Uterus (tissue), 4 donors: ENCODE measurements at places on chromosomes 3 and 15. TPM values are rescaled to one million over a fixed set of nuclear protein-coding genes. Genes with fewer than 3 reads are reported as not detected.
A peak's percentile ranks its signal among the peaks of the same experiment; 100 is the strongest.

EPHB3 gene
- total RNA-seq, result 70.2 TPM

ADGRG7 gene
- not detected for total RNA-seq

DBR1 gene
- 41.8 TPM for total RNA-seq

GRCh38 chr3:26560081-26560480 lies 62.5 kb upstream of the LRRC3B start:
- no peaks in the 10 kb centered on the region for H3K27me3 ChIP-seq
- DNase-seq, result no peak
- H3K36me3 ChIP-seq, result no peaks in the 10 kb centered on the region
- H3K4me1 ChIP-seq, result no peaks in the 10 kb centered on the region
- no peak overlapping the region for H3K4me3 ChIP-seq

DNA sequence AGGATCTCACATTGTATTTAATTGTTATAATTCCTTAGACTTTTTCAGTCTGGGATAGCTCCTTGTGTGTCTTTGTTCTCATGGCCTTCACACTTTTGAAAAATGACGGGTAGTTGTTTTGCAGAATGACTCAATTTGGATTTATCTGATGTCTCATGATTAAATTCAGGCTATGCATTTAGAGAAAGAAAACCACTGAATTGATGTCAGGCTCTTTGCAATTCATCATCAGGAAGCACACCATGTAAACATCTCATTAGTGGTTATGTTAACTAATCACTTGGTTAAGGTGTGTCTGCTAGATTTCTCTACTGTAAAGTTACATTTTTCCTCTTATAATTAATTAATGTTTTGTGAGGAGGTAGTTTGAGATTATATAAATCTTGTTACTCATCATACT lies 8.0 kb upstream of the SLC22A13 start:
- H3K27ac ChIP-seq, result no peak overlapping the region
- H3K36me3 ChIP-seq, result no peaks in the 10 kb centered on the region
- H3K4me1 ChIP-seq, result no peaks in the 10 kb centered on the region
- no peak overlapping the region for H3K4me3 ChIP-seq

DNA sequence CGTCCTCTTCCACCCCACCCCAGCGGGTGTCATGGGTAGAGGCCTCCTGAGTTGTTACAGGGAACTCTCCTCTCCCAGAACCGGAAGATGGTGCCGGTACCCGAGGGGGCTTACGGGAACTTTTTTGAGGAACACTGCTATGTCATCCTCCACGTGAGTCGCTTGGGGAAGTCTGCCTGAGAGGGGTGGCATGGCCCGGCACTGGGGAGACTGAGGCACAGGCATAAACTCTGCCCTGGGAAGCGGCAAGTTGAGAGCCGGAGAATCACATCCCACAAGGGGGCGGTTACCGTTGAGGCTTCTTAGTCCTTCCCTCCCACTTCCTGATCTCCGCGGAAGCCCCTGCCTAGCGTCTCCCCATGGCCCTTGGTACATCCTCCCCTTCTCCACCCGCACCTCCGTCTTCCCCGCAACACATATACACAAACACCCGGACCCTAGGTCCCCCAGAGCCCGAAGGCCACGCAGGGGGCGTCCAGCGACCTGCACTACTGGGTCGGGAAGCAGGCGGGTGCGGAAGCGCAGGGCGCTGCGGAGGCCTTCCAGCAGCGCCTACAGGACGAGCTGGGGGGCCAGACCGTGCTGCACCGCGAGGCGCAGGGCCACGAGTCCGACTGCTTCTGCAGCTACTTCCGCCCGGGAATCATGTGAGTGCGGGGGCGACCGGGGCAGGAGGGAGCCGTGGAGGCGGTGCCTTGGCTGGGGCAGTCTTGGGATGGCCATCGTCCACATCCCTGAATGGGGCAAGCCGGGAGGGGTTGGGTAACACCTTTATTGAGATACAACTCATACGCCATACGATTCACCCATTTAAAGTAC lies 3.4 kb downstream of the VILL start:
- no peaks in the 10 kb centered on the region for H3K27me3 ChIP-seq
- no peaks in the 10 kb centered on the region for H3K36me3 ChIP-seq
- DNase-seq, result peak; percentile 87
- H3K27ac ChIP-seq, result peak overlapping the region; percentile 83
- peaks cover 5% of the 10 kb centered on the region for H3K4me1 ChIP-seq
- H3K4me3 ChIP-seq, result peak overlapping the region; percentile 37

GRCh38 chr15:52066842-52067544 lies 45.6 kb downstream of the BCL2L10 start:
- no peak overlapping the region for H3K27ac ChIP-seq
- no peak for DNase-seq
- H3K4me3 ChIP-seq, result no peak overlapping the region
- H3K4me1 ChIP-seq, result no peaks in the 10 kb centered on the region
- H3K27me3 ChIP-seq, result no peaks in the 10 kb centered on the region

GRCh38 chr3:72099326-72100079 lies 314.6 kb upstream of the PROK2 start:
- H3K36me3 ChIP-seq, result no peaks in the 10 kb centered on the region
- H3K4me1 ChIP-seq, result no peaks in the 10 kb centered on the region
- no peak overlapping the region for H3K4me3 ChIP-seq
- H3K27ac ChIP-seq, result no peak overlapping the region
- DNase-seq, result no peak

DNA sequence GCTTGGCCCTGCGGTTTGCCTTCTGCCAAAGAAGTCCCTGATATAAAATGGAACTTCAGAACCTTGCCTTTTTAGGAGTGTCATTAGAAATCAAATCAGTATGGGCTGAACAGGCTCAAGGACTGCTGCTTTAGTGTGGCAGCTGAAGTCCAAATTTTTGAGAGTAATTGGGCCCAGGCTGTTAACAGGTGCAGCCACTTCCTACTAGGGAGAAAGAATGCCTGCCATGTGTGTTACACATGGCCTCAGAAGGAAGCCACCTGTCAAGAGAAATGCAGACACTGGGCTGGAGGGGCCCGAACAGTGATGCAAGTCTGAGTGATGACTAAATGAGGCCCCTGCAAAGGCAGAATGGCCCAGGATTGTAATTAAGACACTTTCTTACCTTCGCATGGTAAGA lies 786.7 kb upstream of the CFAP20DC start:
- H3K27ac ChIP-seq, result no peak overlapping the region
- no peaks in the 10 kb centered on the region for H3K36me3 ChIP-seq
- no peak for DNase-seq
- no peaks in the 10 kb centered on the region for H3K4me1 ChIP-seq
- H3K27me3 ChIP-seq, result no peaks in the 10 kb centered on the region
- no peak overlapping the region for H3K4me3 ChIP-seq

- H3K27ac ChIP-seq, result no peak overlapping the region
- no peaks in the 10 kb centered on the region for H3K4me1 ChIP-seq
- no peak overlapping the region for H3K4me3 ChIP-seq
- DNase-seq, result no peak
Observed at GRCh38 chr3:41915353-41915752, 46.5 kb downstream of the ULK4 start.

GRCh38 chr3:41893977-41894376 lies 67.9 kb downstream of the ULK4 start:
- no peaks in the 10 kb centered on the region for H3K36me3 ChIP-seq
- no peak for DNase-seq
- no peak overlapping the region for H3K27ac ChIP-seq

- H3K27ac ChIP-seq, result no peak overlapping the region
- H3K4me3 ChIP-seq, result no peak overlapping the region
- no peaks in the 10 kb centered on the region for H3K4me1 ChIP-seq
Observed at GRCh38 chr15:45161666-45162065, 26.1 kb downstream of the SHF start.

GRCh38 chr15:87269566-87269965 lies 987.0 kb downstream of the NTRK3 start:
- H3K4me3 ChIP-seq, result no peak overlapping the region
- no peaks in the 10 kb centered on the region for H3K36me3 ChIP-seq
- no peaks in the 10 kb centered on the region for H3K4me1 ChIP-seq
- no peaks in the 10 kb centered on the region for H3K27me3 ChIP-seq

DNA sequence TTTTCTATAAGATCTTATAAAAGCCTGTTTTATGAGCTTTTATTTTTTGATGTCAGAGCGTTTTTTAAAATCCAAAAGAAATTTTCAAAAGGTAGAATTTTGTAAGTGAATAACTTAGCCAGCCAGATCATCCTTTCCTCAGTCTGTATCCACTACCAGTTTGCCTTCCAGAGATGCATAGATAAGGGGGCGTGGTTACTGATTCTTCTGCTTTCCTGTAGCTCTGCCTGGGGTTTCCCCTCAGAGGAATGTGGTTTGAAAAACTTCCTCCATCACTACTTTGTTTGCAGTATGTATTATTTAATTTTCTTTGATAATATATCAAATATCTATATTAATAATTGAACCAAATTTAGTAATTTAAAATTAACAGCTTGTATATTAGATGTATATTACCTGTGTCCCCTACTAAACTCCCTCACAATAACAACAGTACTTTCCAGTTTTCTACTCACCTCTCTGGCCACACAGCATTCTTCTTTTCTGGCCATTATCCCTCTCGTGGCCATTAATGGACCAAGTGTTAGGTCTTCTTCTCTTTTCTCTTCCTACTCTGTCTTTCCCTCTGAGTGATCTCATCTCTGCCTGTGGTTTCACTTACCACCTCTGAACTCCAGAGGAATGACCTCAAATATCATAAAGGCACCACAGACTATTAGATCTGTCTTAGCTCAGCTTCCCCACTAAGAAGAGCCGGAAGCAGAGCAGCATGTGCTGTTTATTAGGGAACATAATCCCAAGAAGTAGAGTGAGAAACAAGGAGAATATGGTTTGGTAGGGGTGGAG lies 239.7 kb downstream of the UBE2E2 start:
- H3K36me3 ChIP-seq, result no peaks in the 10 kb centered on the region
- H3K27ac ChIP-seq, result no peak overlapping the region
- no peaks in the 10 kb centered on the region for H3K27me3 ChIP-seq
- H3K4me1 ChIP-seq, result no peaks in the 10 kb centered on the region
- no peak overlapping the region for H3K4me3 ChIP-seq

- H3K27me3 ChIP-seq, result no peaks in the 10 kb centered on the region
- H3K36me3 ChIP-seq, result no peaks in the 10 kb centered on the region
- H3K4me1 ChIP-seq, result no peaks in the 10 kb centered on the region
- no peak overlapping the region for H3K27ac ChIP-seq
- no peak overlapping the region for H3K4me3 ChIP-seq
Observed at GRCh38 chr15:101543431-101543830, 53.9 kb upstream of the PCSK6 start.

DNA sequence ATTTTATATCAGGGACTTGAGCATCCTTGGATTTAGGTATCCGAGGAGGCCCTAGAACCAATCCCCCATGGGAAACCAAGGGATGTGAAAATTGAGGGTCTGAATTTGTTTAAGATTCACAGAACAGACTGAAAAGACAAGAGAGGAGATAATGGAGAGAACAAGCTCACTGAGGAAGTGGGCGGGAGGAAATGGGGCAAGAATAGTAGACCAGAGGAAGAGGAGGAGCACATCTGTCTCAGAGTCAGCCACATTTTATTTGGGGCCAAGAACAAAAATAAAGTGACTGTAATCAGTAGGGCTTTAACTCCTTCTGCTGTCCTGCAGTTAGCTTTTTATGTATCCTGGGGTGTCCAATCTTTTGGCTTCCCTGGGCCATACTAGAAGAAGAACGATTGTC lies 63.8 kb downstream of the BLM start:
- H3K36me3 ChIP-seq, result no peaks in the 10 kb centered on the region
- H3K4me3 ChIP-seq, result no peak overlapping the region
- H3K4me1 ChIP-seq, result no peaks in the 10 kb centered on the region
- DNase-seq, result no peak
- H3K27me3 ChIP-seq, result no peaks in the 10 kb centered on the region
